ENCODE measurements at places on chromosomes 12 and 14.

DNA sequence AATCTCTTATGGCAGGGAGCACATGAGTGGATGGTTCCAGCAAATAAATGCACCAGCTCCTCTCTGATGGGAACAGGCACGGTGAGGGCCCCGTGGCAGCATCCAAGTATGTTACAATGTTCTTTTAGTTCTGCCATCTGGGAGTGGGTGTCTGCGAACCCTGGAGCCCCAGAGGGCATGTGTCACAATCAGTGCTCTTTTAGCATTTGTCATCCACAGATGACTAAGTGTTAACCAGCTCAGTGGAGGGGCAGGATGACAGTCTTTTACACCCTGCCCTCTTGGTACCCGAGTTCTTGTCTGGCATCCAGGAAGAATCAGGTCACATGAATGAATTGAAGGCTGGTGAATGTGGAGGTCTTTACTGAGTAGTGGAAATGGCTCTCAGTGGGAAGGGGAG, 560.4 kb upstream of the FLRT2 start:
- no peak for DNase-seq

DNA sequence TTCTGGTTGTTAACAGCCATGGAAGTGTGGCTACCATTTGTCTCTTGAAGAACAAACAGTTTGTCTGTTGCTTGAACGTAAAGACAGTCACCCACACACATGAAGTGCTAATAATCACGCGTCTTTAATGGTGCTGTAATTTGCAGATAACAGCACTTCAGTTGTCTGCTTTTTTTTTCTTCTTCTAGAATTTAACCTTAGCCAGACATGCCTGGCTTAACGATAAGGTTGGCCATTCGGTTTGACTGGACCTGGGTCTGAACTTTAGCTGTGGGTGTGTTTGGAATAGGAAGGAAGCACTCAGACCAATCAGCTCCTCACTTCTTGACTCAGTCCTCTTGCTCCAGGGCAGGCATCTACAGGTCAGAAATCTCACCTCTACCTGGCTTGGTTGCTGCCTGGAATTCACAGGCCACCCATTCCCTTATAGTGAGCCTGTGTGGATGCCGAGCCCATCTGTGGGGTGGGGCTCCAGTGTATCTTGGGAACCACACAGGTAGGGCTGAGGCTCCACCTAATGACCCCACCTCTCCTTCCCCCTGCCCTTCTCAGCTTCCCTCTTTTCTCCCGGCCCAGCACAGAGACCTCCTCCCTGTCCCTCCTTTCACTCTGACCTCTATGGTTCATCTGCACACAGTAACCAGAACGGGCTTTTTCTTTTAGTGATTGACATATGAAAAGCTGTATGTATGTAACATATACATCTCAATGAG, 246.4 kb upstream of the PWP1 start:
- no peak for DNase-seq

GRCh38 chr14:20980906-20981305, 8.9 kb upstream of the METTL17 start:
- DNase-seq = no peak

- peak; percentile 74 for DNase-seq
Observed at GRCh38 chr12:124422570-124423523, 128.0 kb downstream of the RFLNA start.

- DNase-seq = no peak
Observed at GRCh38 chr14:54001189-54001878, 44.7 kb upstream of the BMP4 start.

DNA sequence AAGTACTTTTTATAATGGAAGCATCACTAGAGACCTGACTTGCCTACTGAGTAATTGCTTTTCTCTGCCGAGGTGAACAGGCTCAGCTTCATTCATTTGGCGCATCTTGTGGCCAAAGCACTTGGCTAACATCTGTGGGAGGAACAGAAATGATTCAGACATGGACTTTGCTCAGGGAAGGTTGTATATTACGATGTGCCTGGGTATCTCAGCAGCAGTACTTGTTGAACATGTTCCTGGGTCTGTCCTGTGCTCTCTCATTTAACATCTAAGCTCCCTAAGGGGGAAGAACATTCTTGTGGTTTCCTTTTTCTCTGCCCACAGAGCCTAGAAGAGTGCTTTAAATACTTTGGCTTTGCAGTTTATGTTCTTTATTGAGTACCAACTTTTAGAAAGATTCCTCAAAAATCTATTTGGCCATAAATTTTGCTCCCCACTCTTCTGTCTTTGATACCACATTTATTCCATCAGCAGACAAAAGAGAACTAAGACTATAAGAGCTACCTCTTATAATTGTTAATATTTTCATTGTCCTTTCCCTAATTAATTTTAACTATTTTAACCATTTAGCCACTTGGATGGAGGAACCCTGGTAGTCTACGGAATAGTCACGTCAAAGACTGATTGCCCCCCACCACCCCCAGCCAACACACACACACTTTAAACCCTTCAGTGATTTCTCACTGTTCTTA, 101.2 kb upstream of the EGLN3 start:
- DNase-seq = no peak

- DNase-seq = no peak
Observed at GRCh38 chr12:116537101-116537904, 21.9 kb upstream of the MAP1LC3B2 start.

- DNase-seq = no peak
Observed at GRCh38 chr12:120703311-120703942, 6.8 kb upstream of the UNC119B start.

DNA sequence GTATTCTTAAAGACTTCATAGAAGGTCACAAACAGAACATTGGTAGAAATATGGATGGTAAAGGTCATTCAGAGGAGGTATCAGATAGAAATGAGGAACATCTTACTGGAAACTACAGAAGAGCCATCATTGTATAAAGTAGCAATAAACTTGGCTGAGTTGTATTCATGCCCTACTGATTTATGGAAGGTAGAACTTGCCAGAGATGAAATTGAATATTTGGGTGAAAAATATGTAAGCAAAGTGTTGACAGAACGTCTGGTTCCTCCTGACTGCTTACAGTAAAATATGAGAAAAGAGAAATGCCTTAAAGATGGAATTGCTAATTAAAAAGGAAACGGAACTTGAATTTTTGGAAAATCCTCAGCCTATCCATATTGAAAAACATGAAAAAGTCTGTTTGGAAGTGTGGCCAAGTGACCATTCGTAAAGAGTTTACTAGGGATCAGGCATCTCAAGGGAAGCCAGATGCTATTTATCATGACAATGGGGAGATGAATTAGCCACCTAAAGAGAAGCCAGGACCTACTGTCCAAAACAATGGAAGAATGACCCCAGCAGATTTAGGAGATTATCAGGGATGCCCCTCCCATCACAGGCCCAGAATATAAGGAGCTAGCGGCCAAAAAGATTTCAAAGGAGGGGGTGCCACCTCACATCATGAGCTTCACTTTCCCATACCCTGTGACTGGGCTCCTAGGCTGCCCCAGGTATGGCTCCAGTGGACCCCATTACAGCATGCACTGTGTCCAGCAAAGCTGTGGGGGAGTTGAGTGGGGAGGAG, 189.3 kb downstream of the ITPR2 start:
- no peak for DNase-seq

- DNase-seq = no peak
Observed at GRCh38 chr12:24948420-24948756, 513 bp downstream of the BCAT1 start.
